ENCODE measurements at places on chromosomes 4 and X. TPM values are rescaled to one million over a fixed set of nuclear protein-coding genes. Genes with fewer than 3 reads are reported as not detected.
A peak's percentile ranks its signal among the peaks of the same experiment; 100 is the strongest.

ATP1B4 gene
- 0.25 TPM for total RNA-seq

C1QTNF7 gene
- 4.0 TPM for total RNA-seq

GATA1 gene
- total RNA-seq = not detected

- DNase-seq = no peak
Observed at GRCh38 chrX:150313514-150313913, 49.6 kb upstream of the MAMLD1 start.

DNA sequence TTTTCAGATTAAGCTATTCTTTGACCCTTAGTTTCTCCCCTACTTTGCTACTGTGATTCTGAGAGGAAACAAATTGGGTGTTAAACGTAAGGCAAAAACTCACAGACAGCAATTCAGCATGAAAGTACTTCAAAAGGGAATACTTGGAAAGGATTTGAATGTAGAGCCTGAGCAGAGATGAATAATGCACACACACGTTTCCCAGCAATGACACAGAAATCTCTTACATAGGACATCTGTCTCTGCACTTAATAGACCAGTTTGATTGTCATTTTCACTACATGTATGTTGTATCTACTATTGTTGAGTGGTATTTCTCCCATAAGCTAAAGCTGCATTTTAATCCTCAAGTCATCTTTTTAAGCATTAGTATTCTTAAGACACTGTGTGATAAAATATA, 166.1 kb upstream of the TEX13C start:
- no peak for DNase-seq

GRCh38 chr4:22091906-22092305, 143.3 kb upstream of the KCNIP4 start:
- DNase-seq = no peak

DNA sequence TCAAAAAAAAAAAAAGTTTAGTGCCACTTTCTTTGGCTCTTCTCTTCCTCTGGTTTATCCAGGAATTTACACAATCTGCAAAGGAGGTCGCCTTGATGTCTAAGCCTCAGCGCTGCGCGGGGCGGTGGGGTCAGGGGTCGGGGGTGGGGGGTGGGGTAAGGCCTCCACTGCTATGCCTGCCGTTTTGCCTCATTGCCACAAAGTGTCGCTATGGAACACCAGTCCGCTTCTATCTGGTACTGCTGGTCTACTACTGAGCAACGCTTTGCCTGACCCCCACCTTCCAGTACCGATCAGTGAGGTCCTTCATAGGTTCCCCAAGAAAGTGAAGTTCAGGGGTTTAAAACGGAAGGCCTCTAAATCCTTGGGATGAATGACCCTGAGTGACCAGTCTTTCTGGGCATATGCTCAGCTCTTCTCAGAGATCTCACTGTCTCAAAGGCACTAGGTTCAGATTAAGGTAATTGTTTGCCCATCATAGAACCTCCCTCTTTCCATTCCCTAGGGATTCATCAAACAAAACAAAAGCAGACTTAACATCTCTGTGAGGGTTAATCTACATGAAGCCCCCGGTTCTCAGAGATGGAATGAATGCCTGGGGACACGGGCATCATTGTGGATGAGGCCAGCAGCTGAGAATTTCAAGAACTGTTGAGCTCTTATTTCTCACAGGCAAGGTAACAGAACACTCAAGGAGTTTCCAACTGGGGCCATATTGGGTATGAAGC, 16.9 kb upstream of the TSR2 start:
- no peak for DNase-seq

DNA sequence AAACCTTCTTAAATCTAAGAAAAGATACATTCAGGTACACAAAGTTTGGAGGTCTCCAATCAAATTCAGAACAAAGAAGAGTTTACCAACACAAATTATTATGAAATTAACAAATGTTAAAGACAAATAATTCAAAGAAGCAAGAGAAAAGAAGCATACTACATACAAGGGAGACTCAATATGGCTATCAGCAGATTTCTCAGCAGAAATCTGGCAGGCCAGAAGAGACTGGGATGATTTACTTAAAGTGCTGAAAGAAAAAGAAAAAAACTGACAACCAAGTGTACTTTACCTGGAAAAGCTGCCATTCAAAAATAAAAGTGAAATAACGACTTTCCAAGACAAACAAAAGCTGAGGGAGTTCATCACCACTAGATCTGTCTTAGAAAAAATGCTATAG, 64.4 kb upstream of the HTR2C start:
- no peak for DNase-seq

- no peak for DNase-seq
Observed at GRCh38 chr4:178427663-178428062, 985.4 kb upstream of the AGA start.

GRCh38 chr4:184384810-184385557, 89.4 kb downstream of the IRF2 start:
- no peak for DNase-seq

DNA sequence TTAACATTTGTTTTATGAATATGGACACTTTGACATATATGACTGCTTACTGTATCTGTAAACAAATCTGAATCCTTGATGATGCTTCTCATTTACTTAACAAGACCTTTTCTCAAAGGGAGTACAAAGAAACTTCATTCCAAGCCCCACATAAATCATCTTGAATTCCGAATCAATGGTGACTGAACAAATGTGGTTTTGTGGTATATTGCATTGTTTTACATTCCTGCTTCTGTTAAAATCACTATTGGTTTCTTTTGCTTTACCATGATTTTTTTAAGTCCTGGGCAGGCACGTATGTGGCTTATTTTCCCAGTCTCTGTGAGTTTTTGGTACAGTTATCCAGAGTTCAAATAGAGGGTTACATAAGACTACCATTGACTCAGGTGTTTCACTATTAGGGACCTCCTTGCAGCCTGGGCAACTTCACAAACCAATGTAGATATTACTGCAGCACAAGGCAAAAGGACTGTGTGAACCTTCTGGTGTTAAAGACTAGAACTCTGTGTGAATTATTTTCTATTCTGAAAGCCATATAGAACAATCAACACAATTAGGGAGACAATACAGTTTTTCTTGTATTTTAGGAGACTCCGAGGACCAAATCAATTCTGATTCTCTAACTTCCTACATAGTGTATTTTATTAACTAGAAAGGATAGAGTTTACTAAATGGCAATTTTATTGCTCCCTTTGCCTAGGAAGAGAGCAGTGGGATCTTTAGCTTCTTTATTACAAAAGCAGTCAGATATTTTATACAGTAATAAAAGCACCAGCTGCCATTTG, 196.4 kb downstream of the GALNTL6 start:
- DNase-seq = no peak

DNA sequence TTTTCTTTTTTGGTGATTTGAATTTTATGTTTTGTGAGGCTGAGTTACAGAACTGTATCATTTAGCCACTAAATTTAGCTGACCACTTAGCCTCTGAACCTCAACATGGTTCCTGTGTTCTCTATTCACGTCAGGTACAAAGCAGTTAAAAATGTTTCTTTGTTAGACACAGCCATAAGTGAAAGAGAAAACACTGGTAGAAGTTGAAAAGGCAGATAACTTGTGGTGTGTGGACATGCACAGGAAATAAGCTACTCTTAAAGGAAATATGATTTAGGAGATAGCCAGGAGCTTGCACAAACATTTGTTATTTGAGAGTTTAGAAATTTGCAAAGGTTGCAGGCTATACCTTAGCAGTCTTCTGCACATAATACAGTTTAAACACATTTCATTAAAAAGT, 171.0 kb upstream of the RPS6KA3 start:
- DNase-seq = no peak

GRCh38 chr4:177320721-177321120, 11.0 kb downstream of the NEIL3 start:
- DNase-seq = no peak

- no peak for DNase-seq
Observed at GRCh38 chr4:94375364-94375763, 32.7 kb upstream of the HPGDS start.

GRCh38 chr4:46389301-46389775, 590 bp downstream of the GABRA2 start:
- peak; percentile 16 for DNase-seq

All from right cardiac atrium (tissue), 5 donors.